ENCODE measurements at places on chromosomes 6 and 20. TPM values are rescaled to one million over a fixed set of nuclear protein-coding genes. Genes with fewer than 3 reads are reported as not detected.

DNA sequence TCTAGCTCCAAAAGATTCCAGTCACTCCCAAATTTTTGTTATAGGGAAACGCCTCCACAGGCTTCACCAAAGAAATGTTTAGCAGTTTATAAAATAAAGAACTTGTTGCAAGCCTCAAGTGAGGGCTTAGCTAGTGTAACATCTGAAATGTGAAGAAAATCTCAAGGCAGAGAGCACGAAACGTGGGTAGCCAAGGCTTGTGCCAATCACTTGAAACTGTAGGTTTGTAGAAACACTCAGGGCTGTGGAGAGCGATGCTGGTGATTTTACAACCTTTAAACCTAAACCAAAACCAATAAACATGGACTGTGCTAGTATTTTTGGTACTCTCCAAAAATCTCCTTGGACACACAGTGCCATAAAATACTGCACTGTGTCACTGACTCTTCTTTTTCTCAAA lies 108.1 kb upstream of the TRAF3IP2 start:
- no peak for DNase-seq

GRCh38 chr6:51678274-51678673 lies 409.1 kb downstream of the PKHD1 start:
- DNase-seq = no peak

GRCh38 chr6:2734488-2735166 lies 16.1 kb downstream of the MYLK4 start:
- peak; percentile 44 for DNase-seq

Gene ARMH2
- total RNA-seq = not detected

DNA sequence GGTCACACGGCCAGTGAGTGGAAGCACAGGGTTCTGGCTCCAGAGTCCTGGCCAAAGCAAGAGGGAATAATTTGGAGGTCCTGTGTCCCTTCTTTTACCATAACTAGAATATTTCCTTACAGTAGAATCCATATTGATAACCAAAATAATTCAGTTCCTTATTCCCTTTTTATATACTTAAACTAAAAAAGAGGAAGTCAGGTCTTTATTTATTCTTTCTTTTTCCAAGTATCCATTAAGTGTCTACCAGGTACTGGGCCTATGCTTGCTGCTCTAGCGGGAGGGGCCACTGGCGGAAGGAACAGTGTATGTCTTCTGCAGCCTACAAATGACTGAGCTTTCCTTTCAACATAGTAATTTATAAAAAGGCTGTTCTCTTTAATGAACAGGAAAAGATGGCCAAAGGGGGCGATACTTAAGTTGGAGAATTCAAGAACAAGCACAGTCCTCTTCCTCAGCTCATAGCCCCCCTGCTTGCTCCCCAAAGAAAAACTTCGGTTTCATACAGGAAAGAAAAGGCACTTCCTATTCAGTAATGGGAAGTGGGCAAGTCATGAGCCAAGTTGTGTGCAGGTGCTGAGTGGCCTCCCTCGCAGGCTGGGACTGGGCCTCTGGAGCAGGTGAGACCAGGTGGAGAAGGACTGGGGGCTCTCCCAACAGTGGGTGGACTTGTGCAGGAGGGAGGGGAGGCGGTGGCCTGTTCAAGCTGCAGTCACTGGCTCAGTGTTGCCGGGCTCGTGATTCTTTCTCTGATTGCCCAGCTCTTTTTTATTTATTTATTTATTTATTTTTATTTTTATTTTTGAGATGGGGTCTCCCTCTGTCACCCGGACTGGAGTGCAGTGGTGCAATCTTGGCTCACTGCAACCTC lies 110.9 kb downstream of the ARMC2 start:
- no peak for DNase-seq

DNA sequence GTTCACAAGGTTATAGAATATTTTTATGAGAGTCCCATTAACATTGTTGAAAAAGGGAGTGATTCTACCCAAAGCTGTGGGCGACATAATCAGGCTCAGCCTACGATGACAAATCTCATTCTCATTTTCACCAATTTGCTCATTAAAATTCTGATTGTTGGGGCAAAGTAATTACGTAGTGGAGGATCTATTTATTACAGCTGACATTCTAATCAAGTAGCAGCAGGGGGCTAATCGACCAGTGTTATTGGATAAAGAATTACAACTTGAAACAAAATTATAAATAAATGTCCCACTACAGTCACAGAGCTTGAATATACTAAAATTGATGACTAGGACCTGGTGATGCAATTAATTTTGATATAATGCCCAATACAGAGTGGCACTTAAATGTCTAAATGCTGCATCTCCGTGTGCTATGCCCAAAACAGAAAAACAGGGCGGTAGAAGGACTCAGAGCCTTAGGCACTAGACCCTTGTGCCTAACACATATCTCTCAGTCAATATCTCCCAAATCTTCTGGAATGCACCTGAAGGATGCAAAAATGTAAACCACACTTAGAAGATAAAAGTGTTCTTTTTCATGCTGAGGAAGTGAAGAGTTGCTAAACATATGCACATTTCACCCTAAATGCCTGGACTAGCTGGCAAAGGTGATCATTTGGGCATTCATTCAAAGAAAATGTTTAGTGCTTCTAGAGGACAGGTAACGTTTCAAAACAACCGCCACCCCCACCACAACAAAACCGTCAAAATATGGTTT lies 88.3 kb downstream of the CD24 start:
- no peak for DNase-seq

DNA sequence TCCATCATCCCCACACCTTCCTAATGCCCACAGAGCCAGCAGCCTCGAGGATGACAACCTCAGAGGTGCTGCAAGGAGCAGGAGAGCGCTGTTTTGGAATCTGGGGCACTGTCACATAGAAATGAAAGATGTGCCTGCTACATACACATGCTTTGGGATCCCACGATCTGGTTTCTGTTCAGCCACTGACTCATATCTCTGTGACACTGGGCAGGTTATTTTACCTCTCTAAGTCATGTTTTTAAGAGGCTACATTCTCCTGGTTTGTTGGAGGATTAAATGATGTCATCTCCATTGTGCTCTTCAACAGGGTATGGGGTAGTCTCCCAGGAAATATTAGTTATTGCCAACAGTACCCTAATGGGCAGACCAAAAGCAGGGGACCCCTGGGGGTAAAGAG lies 32.6 kb upstream of the TAB2 start:
- DNase-seq = no peak

DNA sequence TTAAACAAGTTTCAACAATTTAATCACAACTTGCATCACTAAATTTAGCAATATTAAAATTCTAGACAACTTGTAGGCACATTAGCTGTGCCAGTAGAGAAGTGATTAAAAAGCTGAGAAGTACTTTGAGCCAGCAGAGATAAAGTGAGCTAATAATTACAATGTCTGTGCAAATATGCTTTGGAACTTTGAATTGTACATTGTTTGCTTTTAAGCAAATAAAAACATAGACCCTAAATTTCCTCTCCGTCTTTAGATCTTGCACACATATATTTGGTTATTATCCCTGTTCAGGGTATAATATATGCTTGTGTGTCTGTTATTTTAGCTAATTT lies 44.2 kb upstream of the DEFB112 start:
- no peak for DNase-seq

DNA sequence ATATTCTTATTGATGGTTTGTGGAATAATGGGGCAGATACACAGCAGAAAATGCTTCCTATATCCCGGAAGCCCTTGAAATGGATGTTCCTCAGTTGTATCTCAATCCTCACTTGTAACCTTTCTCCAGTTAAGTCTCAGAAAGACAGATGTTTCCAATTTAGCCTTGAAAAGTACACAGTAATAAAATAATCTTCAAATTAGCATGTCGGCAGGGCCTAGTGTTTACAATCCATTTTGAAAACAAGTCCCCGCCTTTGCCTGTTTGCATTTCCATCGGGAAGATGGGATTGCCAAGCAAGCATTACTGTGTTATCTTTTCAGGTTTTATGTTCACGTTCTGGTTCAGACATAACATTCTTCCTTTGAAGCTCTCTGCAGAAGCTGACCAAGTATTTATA lies 41.5 kb downstream of the SNRNP48 start:
- no peak for DNase-seq

DNA sequence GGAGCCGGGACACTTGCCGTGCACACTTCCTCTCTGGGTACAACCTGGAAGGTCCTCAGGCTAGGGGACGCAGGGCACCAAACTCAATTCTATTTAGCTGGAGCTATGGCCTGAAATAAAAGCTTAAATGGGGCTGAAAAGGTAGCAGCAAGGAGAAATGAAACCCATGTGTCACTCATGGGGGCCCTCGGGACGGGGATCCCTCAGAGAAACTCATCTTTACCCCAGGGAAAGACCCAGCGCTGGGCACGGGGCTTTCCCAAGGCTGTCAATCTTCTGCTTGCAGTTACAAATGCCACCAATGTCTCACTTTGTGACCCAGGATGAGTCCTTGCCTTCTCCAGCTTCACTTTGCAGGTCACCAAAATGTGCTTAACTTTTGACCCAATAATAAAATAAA lies 16.5 kb downstream of the SNAI1 start:
- no peak for DNase-seq

- DNase-seq = no peak
Measured at GRCh38 chr6:34792605-34793500, 970 bp downstream of the BLTP3A start.

- no peak for DNase-seq
Measured at GRCh38 chr6:132179955-132180354, 221.3 kb downstream of the MOXD1 start.

GRCh38 chr20:49790077-49790798 lies 22.4 kb upstream of the SLC9A8 start:
- DNase-seq = peak; percentile 41

DNA sequence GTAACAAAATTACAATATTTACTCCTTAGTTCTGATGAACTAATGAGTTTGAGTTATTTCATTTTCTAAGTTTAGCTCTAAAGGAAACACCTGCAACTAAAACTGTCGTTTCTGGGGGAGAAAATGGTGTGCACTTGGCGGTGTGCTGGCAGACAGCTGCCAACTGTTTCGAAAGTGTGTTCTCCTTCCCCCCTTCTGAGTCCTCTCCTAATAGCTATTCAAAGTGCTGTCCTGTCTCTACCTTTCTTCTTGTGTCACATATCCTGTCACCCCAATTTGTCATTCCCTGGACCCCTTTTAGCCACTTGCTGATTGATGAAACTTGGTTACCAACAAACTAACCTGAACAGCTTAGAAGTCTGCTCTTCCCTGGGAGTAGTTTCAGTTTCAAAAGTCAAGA lies 4.9 kb upstream of the UBE2J1 start:
- no peak for DNase-seq

DNA sequence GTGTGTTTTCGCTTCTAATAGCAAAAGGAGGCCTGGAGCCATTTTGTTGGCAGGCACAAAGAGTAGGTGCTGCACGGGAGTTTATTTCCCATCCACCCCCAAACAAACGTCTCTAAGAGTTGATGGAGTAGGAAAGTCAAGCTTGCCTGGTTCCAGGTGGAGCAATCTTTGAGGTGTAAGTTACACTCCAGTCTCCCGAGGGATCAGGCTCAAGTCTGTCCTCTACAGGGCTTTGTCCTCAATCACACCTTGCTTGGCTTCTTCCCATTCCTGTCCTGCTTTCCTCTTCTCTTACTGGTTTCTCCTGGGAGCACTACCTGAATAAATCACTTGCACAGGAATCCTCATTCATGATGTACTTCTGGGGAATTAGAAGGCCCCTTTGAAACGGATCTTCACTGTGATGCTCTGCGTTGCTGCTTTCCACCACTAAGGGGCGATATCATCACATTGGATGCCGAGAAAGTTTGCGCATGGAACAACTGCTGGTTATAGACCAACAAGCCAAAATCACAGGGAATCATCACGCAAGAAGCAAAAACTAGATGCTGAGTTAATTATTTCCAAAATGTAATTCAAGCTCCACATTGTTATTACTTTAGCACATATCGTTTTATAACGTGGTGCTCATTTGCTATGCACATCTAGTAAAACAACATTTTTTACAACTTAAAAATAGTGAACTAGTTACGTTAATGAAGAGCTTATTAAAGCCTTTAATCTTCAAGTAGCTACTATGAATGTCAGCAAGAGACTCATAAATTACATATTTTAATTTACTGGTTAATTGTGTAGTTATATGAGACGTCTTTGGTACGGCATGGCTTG lies 156.8 kb downstream of the DNAH8 start:
- no peak for DNase-seq

Gene FOXA2
- not detected for total RNA-seq

DNA sequence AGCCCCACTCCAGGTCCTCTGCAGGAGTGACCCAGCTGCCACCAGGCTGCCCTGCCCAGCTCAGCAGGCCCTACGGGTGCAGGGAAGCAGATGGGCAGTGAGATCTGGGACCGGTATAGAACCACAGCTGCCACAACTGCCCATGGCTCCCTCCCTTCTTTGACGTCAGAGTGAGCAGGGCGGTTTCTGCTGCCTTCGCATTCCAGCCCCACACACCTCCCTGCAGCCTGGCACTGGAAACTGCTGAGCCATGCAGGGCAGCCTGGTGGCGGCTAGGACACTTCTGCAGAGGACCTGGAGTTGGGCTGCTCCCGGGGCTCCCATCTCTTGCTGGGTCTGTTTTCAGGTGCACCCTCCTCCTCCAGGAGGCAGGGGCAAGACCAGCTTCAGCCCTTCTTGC lies 101.6 kb upstream of the CD93 start:
- DNase-seq = no peak

- peak; percentile 56 for DNase-seq
Measured at GRCh38 chr20:46333161-46333991, 25.1 kb upstream of the CDH22 start.

Gene PSORS1C2
- not detected for total RNA-seq

GRCh38 chr6:113859349-113860180 lies 2.4 kb downstream of the MARCKS start:
- DNase-seq = peak; percentile 63

DNA sequence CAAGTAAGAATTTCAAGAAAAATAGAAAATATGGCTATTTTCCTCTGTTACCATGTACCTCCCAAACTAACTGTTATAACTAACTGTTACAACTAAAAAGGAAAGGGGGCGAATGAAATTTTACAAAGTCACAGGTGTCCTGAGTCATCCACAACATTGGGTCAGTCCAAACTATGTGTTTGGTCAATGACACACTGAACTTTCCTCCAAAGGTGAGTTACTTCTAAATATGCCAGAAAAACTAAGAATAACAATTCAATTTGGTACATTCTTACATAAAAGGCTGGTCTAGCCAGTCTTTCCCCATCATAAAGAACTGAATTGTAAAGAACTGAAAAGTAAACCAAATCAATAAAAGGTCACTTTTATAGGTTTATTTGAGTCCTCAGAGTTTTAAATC lies 44.3 kb downstream of the ILRUN start:
- no peak for DNase-seq
